ENCODE measurements at places on chromosomes 1 and 21.

- DNase-seq = no peak
These were observed 30.8 kb downstream of the NR5A2 start for GRCh38 chr1:200058341-200058740.

DNA sequence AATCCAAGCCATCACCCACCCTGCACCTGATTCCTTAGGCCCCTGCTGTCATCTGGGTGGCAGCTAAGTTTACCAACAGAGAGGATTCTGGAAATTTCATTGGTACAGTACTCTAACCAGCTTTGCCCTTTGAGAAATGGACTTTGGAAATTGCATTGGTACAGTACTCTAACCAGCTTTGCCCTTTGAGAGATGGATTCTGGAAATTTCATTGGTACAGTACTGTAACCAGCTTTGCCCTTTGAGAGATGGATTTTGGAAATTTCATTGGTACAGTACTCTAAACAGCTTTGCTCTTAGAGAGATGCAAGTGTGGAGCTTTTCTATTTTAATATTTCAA lies 42.5 kb downstream of the MAB21L3 start:
- DNase-seq = no peak

DNA sequence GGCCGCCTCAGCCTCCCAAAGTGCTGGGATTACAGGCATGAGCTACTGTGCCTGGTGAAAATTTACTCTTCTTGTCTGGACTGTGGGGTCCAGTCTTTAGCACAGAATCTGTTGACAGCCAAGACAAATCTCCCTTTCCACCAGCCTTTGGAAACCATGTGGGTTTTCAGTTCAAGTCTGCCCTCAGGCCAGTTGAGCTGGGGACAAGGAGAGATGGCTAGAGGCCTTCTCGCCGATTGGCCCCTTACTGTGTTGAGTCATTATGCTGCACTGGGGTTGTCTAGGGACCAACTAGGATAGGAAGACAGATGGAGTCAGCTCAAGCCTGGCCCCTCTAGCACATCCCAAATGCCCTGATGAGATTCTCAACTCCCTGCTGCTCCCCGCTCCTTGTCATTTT lies 8.6 kb upstream of the NKAIN1 start:
- DNase-seq = no peak

- no peak for DNase-seq
These were observed 6.0 kb upstream of the LY9 start for GRCh38 chr1:160789702-160790611.

DNA sequence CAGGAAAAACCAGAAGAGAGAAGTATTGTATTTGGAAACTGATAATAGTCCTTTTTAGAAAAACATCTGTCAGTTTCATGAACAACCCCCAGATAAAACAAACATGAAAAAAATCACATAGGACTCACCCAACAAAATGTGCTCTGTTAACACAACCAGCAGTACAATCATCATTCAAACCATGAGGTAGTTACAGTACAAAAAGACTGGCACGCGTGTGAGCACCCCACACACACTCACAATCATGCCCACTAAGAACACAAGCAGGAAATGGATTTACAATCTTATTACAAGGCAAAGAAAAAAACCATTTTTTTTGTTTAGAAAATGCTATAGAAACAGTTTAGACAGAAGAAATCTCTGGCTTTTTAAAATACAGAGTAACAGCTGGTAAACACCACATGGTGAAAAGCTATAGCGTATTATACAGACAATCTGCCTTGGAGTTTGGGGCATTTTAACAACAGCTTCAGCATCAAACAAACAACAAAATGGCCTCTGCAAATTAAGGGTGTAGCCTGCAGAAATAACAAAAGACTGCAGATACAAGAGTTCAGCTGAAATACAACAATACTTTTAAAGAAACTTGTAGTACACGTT lies 180.0 kb downstream of the CDC7 start:
- DNase-seq = no peak

- no peak for DNase-seq
These were observed 21.9 kb downstream of the IGFN1 start for GRCh38 chr1:201212461-201213055.

- DNase-seq = no peak
These were observed 16.1 kb downstream of the C1orf52 start for GRCh38 chr1:85243372-85243771.

GRCh38 chr1:198640174-198640573 lies 1.3 kb downstream of the PTPRC start:
- no peak for DNase-seq

DNA sequence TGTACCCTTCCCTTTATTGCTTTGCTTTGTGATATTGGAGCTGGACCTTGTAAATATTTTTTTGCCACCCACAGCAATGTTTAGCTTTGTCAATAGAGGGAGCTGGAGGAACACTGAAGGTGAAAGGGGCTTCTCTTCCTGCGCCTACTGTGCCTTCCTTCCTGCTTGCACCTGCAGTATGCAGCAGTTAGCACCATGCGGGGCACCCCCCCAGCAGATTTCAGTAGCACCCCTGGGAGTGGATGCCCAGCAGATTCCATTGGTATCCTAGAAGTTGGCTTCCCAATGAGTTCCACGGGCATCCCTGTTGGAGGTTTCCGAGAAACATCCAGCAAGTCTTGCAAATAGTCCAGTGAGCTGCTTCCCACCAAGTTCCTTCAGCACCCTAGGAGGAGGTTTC lies 25.6 kb downstream of the S100A10 start:
- peak; percentile 47 for DNase-seq

GRCh38 chr1:172460177-172460576 lies 16.3 kb upstream of the PIGC start:
- DNase-seq = no peak

GRCh38 chr1:244599937-244600350 lies 53.0 kb upstream of the DESI2 start:
- peak; percentile 64 for DNase-seq

DNA sequence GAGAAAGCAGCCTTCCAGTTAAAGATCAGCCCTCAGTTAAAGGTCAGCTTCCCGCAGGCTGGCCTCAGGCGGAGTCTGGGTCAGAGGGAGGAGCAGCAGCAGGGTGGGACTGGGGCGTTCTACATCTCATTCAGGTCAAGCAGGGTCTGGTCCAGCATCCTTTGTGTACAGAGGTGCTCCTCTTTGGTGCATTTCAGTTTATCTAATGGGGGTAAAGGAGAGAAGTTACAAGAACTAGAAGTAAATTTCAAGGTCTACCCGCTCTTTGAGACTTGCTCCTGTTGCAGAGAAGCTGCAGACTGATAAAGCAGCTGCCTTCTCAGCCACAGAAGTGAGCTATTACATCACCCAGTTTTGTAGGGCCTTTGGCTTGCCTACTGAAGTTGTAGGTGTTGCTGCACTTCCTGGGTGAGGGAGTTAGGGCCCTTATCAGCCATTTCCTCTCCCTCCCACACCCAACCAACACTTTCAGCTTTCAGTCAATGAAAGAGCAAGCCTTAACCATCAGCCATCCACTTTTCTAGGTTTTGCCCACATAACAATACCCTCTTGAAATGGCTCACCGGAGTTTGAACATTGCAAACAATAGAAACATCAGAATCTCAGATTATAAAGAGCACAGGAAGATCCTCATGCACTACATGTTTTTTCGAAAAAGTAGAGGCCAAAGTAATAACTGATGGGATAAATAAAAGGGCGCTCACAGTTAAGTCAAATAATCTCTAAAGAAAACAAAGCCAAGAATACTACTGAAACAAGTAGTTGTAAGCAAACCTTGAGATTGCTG lies 2.8 kb upstream of the NUP210L start:
- DNase-seq = peak; percentile 80

DNA sequence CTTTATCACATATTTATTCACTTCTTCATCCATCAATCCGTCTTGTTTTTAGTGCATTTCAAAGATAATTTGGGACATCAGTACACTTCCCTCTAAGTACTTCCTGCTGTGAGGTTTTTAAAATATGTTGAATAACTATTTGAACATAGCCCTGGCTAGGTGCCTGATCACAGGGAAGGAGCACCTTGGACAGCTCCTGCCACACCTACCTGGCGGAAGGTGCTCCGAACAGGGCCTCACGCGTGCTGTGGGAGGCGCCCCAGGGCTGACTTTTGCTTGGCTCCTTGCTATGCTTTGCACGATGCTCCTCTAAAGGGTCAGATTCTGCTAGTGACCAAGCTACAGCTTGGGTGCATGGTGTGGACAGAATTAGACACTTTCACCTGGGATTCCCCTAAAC lies 4.9 kb upstream of the ATXN7L2 start:
- no peak for DNase-seq

DNA sequence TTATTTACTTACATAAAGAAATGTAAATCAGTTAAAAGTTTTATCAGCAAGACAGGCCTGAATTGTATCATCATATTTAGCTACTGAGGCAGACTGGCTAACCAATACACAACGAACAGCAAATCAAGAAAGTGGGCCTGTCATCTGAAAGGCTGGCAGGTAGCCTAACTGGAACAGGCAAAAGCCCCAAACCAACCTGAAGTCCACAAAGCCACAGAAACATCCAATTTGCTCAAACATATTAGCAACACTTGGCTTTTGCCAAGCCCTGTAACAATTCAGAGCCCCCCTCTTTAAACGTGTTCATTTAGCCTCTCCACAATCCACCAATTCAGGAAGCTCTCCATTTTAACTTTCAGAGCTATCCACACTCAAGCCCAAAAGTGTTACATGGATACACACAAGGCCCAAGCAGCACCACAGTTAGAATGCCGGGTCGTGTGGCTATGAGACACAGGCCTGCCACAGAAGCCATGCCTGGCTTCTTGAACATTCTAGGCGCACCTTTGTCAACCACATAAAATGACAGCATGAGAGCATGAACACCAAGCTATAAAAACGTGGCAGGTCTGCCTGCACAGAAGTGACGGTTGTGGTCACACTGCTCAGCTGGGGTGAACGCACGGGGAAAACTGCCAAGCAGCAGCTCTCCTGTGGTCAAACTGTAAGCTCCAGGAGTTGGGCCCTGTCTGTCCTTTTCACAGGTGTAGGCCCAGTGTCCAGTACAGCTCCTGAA lies 49.3 kb downstream of the CD34 start:
- DNase-seq = no peak
